ENCODE measurements at places on chromosomes 5 and 9.

- DNase-seq = peak; percentile 56
Observed at GRCh38 chr5:53479590-53480415, 626 bp upstream of the FST start.

- DNase-seq = no peak
Observed at GRCh38 chr5:68751661-68752060, 342.2 kb upstream of the SLC30A5 start.

- DNase-seq = no peak
Observed at GRCh38 chr5:3535414-3536211, 60.0 kb upstream of the IRX1 start.

DNA sequence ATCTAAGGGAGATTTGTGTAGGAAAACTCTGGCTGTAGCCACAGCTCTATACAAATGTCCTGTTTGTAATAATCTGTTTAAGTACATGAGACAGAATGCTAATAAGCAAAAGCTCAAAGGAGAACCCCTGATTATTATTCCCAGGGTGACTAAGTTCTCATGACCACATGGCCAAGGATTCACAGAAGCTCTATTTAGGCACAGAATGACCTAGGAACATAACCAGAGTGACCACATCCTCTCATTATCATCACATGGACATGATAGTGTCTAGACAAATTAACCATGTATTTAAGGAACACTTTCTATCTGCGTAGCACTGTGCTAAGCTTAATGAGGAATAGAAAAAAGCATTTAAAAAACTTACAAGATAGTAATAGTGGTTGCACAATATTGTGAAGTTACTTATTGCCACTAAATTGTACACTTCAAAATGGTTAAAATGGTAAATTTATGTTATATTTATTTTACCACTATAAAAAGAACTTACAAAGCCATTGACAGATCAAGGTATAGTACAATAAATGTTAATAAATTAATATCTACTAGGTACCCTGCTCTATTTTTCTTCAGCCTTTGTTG, 56.3 kb downstream of the STX17 start:
- no peak for DNase-seq

DNA sequence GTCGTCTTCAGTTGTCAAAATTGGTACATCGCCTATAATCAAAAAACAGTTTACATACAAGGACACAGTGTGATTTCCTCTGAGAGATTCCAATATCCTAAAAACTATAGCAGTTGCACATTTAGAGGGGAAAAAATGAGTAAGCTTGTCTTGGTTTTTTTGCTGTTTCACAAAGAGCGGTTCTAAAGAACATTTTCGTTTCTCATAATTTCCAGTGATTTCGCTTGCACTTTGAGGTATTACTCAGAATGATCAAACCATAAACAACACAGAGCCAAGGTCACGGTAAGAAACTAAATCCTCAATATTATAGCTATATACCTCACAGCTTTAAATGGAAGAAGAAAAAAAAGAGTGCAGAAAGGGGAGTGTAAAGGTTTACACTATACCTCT, 861 bp downstream of the MTX3 start:
- DNase-seq = no peak

- no peak for DNase-seq
Observed at GRCh38 chr9:134775081-134775951, 105.3 kb upstream of the FCN2 start.

DNA sequence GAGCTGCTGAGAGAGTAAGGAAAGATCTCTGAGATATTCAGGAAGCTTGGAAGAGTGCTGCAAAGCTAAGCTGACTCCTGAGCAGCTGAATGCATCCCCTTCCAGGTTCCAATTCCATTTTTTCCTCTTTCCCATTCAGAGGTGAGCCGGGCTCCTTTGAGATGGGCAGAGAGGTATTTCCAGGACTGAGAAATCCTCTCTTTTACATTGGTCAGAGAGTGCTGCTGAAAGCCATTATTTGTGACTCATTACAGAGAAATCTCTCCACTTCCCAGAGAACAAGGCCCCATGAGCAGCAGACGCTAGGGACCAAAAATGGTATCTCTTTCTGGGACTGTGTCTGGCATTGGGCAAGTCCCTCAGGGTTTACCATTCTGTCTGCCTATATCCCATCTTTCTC, 3.7 kb downstream of the MCTP1 start:
- no peak for DNase-seq

DNA sequence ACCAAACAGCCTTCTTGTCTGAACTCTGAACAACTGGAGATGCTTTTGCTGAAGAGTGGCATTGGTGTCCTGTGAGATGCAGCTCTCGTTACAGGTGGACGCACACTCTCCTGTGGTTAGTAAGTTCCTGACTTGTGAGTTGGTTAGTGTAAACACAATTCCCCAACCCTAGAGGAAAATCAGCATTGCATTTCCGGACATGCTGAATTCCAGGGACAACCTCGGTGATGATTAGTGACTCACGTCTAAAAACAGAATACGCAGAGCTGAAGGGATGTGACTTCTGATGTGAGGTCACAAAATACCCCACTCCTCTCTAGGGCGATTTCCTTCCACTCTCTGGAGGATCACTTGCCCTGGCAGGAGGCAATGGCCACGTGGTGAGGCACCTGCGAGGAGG, 5.0 kb downstream of the OR2V2 start:
- DNase-seq = no peak

- no peak for DNase-seq
Observed at GRCh38 chr5:110549301-110549700, 177.2 kb downstream of the TMEM232 start.

GRCh38 chr5:155466851-155467250, 453.3 kb downstream of the KIF4B start:
- no peak for DNase-seq

- no peak for DNase-seq
Observed at GRCh38 chr9:36153746-36154145, 15.4 kb upstream of the CCIN start.

GRCh38 chr5:124592891-124593290, 153.5 kb downstream of the ZNF608 start:
- no peak for DNase-seq

- no peak for DNase-seq
Observed at GRCh38 chr5:133321833-133322420, 270.1 kb downstream of the HSPA4 start.

DNA sequence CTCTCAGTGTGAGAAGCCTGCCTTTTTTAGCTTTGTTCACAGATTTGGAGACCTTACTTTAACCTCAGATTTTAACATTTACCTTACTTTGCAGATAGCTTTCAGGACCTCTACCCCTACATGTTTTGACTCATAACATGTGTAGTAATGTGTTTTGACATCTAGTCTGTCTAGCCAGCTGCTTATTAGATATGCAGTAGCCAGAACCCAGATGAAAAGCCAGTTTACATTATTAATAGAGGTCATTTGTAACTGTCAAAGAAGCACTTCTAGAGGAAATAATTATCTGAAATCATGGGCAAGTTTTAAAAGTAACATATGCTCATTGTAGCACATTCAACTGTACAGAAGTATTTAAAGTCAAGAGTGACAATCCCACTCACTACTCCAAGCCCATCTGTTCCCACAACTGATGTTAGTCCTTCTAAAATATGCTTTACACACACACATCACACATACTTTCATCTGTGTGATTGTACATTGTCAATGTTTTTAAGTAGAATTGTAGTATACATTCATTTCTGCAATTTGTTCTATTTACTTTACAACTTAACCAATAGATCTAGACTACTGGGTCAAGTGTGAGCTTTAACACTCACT, 71.8 kb upstream of the NIPAL4 start:
- DNase-seq = no peak

GRCh38 chr5:179240561-179240960, 104.7 kb downstream of the ADAMTS2 start:
- no peak for DNase-seq

DNA sequence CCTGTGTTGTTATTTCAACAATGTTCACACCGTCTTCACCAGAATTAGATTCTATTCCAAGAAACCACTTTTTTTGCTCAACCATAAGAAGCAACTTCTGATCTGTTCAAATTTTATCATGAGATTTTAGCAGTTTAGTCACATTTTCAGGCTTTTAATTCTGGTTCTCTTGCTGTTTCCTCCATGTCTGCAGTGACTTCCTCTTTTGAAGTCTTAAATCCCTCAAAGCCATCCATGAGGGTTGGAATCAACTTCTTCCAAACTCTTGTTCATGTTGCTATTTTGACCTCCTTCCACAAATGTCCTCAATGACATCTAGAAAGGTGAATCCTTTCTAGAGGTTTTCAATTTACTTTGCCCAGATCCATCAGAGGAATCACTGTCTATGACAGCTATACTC, 25.7 kb upstream of the ENTREP1 start:
- DNase-seq = no peak

- no peak for DNase-seq
Observed at GRCh38 chr5:78858364-78858763, 126.7 kb downstream of the ARSB start.

GRCh38 chr5:131206772-131207171, 36.0 kb downstream of the LYRM7 start:
- DNase-seq = no peak

GRCh38 chr5:122870219-122870856, 24.9 kb downstream of the SNX24 start:
- DNase-seq = no peak

GRCh38 chr9:122812736-122813135, 12.8 kb downstream of the OR1K1 start:
- DNase-seq = no peak

DNA sequence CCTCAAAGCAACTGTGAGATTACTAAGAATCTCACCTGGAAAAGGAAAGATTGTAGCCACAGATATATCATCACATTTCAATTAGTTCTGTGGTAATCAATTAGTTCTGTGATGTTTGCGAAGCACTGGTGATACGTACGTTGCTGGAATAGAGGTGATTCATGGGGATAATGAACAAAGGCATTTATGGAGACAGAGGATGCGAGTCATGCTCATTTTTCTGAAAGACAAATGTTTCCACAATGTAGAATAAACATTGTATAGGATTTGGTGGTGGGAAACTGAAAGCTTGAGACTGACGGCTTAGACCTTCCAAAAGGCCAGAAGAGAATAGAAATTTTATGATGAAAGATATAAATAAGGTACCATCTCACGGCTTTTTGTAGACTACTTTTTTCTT, 507.3 kb upstream of the TYRP1 start:
- no peak for DNase-seq

GRCh38 chr9:98176391-98177259, 15.8 kb downstream of the CORO2A start:
- DNase-seq = no peak

DNA sequence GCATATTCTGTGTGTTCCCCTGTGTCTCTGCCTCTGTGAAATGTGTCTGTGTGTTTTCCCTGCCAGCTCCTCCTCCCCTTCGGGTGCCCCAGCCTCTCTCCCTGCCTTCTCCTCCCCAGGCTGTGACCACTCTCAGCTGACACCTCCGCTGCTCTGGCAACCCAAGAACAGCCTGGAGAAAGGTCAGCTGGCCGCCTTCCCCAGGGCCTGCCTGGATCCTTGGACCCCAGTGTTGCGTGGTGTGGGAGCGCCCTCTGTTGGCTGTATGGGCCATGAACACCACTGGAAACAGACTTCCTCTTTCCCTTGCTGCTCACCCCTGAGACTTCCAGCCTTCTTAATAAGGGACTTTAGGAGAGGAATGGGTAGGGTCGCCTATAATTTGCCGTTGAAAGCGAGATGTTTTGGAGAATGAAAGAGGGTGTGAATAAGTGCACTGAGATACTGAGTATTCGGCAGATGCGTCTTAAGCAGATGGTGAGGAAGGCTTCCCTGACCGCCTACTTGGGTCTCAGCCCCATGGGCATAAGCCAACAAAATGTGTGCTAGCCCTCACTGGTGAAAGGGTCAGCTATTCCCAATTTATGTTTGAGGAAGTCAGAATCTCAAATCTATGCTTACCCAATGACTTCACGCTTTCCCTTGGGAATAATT, 114.9 kb upstream of the TRIM32 start:
- no peak for DNase-seq

DNA sequence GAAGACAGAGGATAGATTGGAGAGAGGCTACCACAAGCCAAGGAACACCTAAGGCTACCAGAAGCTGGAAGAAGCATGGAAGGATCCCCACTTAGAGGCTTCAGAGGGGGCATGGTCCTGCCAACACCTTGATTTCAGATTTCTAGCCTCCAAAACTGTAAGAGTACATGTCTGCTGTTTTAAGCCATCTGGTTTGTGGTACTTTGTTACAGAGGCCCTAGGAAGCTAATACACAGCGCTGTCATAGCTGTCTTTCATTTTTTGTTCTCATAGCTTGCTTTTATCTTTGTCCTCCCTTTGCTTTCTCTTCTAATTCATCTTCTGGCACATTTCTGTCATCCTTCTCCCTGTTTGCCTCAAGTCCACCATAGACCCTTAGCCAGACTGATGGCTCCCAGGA, 104.5 kb downstream of the ATP10B start:
- DNase-seq = no peak

DNA sequence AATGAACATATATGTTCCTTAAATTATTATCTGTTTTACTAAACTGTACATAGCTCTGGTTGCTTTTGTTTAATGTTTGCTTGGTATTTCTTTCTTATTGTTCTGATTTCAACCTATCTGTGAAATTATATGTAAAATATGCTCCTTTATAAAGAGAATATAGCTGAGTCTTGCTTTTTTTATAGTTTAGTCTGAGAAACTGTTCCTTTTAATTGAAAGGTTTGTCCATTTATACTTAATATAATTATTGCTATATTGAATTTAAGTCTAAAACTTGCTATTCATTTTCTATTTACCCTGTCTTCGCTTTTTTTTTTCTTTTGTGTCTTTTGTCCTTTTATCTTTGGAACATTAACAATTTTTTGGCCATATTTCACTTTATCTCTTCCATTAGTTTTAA, 712.0 kb downstream of the MAT2B start:
- no peak for DNase-seq

DNA sequence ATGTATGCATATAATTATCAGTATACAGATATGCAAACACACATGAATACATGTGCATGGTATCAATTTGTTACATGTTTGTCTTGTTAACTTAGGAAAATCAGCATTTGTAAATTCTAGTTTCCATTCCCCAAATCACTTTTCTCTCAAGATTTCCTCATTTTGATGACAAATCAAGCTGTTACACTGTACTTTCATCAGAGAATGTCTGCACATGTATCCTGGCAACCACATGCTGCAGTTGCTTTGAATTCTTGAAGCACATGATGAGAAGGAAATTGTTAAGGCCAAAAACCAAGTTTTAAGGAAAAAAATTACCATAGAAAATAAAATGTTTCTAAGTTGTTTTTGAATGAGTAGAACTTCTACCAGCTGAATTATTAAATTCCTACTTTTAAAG, 1834.5 kb downstream of the EFNA5 start:
- no peak for DNase-seq

- no peak for DNase-seq
Observed at GRCh38 chr5:32571128-32571527, 14.2 kb upstream of the SUB1 start.

DNA sequence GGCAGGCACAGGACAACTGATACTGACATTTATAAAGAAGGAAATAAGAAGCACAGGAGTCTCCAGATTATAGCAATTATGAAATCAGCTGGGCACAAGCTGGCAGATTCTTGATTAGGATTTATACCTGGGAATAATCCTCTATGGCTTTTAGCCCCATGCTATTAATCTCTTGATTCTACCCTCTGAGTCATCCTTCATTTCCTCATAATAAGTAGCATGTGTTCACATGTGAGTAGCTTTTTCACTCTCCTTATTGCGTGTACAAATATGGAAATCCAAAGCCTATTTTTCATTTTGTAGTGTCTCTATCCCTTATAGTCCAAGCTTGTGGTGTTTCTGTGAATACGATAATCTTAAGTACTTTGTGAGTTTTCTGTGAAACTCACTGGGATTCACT, 185.0 kb upstream of the PRLR start:
- DNase-seq = no peak

GRCh38 chr5:35626108-35626507, 8.4 kb downstream of the SPEF2 start:
- no peak for DNase-seq

Measured in activated T-cell treated with anti-CD3 and anti-CD28 coated beads, Interleukin-2, amount 50 U/mL, for 24 hours (primary cell).